WERI-Rb-1 (cell line): ENCODE measurements at places on chromosomes 4 and X.

GRCh38 chrX:149877157-149877556, 3.8 kb upstream of the MAGEA8 start:
- no peak for DNase-seq

GRCh38 chr4:118757761-118758251, 72.6 kb downstream of the METTL14 start:
- DNase-seq, result no peak

DNA sequence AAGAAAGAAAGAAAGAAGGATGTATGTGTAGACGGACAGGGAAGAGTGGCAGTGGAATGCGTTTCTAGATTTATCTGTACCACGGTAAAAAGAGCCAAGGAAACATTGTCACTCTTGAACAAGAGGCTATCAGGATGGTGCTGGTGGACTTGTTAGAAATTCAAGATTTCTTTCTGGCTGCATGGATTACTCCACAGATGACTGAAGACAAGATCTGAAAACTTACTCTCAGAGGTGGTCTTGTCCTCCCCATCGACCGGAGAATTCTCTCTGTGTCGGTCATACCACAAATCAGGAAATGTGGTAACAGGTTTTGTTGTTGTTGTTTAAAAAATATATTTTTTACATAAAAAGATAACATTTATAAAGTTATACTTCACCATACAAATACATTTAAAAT, 11.8 kb downstream of the DSPP start:
- no peak for DNase-seq

- DNase-seq, result no peak
Observed at GRCh38 chrX:37047776-37048175, 39.6 kb downstream of the FAM47C start.

- DNase-seq, result no peak
Observed at GRCh38 chrX:37847733-37848197, 394 bp upstream of the DYNLT3 start.
